ENCODE measurements at places on chromosomes 11 and 22.

DNA sequence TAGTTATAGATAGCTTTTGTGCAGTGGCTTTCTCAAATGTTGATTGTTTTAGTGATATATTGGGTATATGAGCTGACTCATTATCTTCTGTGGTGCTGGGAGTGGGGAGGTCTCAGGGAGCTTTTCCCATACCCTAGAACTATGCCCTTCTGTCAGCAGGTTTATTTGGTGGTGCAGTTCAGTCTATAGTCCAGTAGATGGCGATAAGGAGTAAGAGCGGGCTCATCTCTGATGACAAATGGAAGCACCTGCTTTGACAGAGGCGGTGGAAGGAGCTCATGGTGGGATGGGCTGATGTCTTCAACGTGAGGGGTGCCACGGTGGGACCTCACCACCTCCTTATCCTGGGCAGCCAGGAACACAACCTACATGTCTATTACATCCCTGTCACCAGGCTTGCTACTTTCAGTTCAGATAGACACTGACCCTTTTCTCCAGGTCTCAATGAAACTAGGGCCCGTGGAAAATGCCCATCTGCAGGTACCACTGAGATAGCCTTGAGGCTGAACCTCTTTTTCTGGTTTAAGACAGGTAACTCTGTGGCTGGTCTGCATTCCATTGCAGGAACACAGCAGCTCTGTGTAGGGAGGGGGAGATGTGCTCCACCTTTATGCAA, 13.0 kb upstream of the OR6A2 start:
- DNase-seq = no peak

- DNase-seq = no peak
Measured at GRCh38 chr11:19420868-19421533, 180.3 kb upstream of the E2F8 start.

DNA sequence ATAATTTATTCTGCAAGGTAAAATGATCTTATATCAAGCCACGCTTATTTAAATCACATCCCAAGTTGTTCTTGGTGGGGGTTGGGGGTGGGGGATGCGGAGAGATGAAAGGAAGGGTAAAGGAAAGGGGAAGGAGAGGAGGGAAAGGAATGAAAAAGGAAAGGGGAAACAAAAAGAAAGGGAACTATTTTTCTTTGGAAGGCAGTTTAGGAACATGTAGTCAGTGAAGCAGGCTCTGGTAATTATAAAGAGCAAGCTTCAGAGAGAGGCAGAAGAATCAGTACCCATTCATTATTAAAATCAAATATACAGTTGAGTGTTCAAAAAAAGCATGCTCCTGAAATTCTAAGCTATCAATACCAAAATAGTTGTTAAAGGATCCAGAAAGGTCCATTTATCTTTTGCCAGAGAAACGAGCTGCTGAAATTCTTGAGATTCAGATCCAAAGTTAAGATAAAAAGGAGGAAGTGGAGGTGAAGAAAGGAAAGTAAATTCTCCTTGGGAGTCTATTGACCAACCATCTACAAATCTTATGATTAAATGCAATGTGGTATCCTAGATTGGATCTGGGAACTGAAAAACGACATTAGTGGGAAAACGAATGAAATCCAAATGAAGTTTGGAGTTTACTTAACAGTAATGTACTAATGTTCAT, 107.4 kb downstream of the SGSM3 start:
- DNase-seq = no peak

DNA sequence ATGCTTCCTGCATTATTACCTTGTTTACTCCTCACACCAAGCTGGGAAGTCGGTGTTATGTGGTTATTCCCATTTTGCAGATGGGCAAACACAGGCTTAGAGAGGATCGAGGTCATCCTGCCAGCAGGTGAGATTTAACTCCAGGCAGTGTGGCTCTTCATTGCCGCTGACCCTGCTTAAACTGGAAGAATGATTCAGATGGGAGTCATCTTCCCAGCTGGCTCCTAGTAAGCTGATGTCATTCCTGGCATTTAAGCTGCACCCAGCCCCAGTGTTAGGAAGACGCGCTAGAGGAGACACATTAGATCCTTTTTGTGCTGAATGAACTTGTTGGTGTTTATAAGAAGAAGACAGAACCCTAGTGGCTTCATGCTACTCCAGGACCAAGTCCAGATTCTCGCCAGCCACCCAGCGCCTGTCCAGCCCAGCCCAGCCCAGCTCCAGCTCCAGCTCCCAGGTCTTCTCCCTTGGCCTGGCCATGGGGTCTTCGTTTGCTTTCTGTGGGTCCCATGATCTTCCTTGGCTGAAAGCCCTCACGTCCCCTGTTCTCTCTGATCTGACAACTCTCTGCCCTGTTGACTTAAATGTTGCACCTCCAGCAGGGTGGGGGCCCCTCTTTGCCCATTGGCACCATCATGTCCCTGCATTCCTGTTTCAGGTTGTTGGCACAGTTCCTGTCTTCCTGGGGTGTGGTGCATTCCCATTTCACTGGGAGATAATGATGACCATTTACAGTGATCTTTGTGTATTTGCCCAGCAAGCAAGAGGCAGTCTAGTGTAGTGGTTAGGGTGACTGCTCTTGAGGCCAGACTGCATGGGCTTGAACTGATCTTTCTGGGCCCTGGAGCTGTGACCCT, 13.6 kb downstream of the PARVB start:
- DNase-seq = no peak

DNA sequence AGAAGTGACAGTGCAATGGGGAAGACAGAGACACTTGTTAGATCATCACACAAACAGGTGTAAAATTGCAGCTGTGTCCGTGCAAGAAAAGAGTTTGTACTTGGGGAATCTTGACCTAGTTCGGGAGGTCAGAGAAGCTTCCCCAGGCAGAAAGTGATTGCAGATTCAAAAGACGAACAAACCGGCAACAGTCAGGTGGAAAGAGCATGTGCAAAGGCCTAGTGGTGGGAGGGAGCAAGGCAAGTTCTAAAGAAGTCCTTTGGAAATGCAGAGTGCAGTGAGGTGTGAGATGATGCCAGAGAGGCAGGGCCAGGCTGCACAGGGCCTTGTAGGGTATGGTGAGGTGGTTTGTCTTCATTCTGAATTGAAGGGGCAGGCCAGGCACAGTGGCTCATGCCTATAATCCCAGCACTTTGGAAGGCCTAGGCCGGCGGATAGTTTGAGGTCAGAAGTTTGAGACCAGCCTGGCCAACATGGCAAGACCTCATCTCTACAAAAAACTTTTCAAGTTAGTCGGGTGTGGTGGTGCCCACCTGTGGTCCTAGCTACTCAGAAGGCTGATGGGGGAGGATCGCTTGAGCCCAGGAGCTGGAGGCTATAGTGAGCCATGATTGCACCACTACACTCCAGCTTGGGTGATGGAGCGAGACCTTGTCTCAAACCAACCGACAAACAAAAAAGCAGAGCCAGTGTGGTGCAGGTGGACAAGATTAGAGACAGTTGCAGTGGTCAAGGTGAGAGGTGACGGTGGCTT, 1.9 kb upstream of the ESS2 start:
- DNase-seq = no peak

GRCh38 chr11:78176605-78177141, 11.8 kb downstream of the KCTD21 start:
- DNase-seq = no peak

- DNase-seq = no peak
Measured at GRCh38 chr11:73313652-73314051, 5.6 kb downstream of the ARHGEF17 start.

DNA sequence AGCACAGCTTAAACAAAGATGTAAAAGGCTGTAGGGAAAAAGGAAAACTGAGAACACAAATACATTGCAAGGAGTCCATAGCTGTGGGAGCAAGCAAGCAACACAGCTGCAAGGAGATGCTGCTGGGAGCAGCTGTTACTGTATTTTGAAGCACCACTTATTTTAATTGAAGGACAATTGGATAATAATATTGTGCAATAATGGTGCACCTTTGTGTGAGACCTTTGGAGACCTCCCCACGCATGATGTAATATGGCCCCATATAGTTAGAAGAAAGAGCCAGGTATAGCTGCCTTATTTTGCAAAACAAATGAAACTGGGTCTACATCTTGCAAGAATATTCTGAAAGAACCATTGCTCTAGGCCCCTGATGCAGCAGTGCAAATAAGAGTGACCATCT, 191.1 kb upstream of the KIRREL3 start:
- DNase-seq = no peak

DNA sequence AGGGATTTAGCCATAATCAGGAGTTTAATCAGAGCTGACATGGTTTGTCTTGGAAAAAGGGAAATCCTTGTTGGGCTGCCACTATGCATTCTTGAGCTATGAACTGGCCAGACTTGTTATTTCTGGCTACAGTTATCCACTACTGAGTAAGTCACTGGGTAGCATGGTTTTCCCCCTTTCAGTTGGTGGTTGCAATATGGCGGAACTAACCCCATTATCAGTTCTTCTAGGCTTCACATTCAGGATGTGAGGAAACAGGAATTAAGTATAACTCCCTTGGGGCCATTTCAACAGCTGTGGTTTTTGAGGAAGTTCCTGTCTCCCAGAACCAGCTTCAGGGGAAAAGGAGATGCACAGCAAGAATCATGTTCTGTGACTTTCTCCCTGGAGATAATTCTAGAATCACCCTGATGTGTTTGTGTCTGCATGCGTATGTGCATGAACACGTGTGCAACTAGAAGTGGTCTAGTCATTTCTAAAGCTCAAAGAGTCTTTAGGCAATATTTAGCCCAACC, 103.0 kb upstream of the CD44 start:
- DNase-seq = no peak

- DNase-seq = no peak
Measured at GRCh38 chr11:2574553-2575535, 125.0 kb downstream of the KCNQ1OT1 start.

GRCh38 chr22:28939394-28939793, 56.0 kb downstream of the ZNRF3 start:
- DNase-seq = no peak

- DNase-seq = no peak
Measured at GRCh38 chr11:6587360-6587953, 16.0 kb downstream of the RRP8 start.

DNA sequence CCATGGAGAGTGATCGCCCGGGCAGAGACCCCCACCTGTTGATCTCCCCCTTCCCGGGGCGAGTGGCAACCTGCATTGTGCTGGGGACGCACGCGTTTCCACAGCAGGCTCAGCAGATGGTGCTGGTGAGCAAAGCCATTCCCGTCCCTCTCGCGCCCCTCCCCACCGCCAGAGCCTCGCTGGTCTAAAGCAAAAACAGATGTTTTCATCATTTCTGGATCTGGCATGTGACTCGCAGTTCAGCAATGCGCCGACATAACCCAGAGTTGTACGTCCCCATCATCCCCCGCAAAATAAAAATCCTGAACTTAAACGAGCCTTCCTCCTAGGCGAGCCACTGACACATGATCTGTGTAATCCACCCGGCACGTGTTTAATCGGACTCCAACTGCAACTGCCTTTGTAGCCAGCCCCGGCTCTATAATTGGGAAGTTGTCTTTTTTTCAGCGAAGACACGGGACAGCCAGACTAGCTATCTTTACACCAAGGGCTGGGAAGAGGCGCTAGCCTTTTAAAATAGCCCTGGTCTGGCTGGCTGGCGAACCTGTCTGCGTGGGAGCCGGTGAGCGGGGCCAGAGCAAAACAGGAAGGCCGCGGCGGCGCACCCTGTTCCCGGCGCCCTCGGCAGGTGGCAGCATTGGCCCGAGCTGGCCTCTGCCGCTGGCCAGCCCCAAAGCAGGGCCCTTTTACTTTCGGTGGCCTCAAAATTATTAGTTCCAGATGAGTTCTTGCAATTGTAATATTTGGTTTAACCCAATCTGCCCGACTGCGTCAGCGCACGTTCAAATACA, 203.0 kb upstream of the SORL1-AS1 start:
- DNase-seq = peak; percentile 97
